Stimulated activated naive CD4-positive, alpha-beta T cell (primary cell): ENCODE measurements at places on chromosomes 7 and 10.

- DNase-seq: no peak
Observed at GRCh38 chr10:124477614-124478363, 16.2 kb downstream of the LHPP start.

GRCh38 chr10:73806176-73806950, 5.0 kb downstream of the NDST2 start:
- no peak for DNase-seq

GRCh38 chr10:131311661-131312477, at the start of gene TCERG1L:
Gene TCERG1L, minus strand, starts transcription at chr10:131311721. Its CDS starts 86 bp downstream, at chr10:131311635.
- no peak for DNase-seq

- DNase-seq: no peak
Observed at GRCh38 chr7:2553831-2554581, 1.3 kb downstream of the BRAT1 start.

DNA sequence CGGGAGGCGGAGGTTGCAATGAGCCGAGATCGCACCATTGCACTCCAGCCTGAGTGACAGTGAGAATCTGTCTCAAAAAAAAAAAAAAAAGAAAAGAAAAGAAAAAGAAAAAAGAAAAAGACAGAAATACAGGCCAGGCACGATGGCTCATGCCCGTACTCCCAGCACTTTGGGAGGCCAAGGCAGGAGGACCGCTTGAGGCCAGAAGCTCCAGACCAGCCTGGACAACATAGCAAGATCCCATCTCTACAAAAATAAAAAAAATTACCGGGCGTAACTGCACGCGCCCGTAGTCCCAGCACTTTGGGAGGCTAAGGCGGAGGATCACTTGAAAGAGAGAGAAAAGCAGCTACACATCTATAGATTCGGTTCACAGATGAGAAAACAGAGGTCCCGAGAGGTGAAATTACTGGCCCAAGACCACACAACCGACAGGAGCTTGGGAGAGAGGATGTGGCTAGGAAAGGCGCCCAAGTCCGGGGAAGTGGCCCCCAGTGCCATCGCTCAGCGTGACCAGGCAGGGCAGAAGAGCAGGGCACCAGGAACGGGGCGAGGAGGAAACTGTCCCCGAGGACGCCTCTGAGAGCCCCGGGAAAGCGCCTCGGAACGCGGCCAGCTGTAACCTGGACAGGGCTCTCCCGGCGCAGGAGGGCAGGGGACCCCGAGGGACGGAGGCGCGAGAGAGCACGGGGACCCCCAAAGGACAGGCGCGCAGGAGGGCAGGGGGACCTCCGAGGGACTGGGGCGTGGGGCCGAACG, 612 bp downstream of the SNX8 start:
- no peak for DNase-seq

- DNase-seq: no peak
Observed at GRCh38 chr10:31700181-31700611, 228.4 kb downstream of the ARHGAP12 start.

- no peak for DNase-seq
Observed at GRCh38 chr7:133061357-133061756, 20.5 kb downstream of the CHCHD3 start.

GRCh38 chr10:18397906-18398305, 253.5 kb downstream of the NSUN6 start:
- no peak for DNase-seq

DNA sequence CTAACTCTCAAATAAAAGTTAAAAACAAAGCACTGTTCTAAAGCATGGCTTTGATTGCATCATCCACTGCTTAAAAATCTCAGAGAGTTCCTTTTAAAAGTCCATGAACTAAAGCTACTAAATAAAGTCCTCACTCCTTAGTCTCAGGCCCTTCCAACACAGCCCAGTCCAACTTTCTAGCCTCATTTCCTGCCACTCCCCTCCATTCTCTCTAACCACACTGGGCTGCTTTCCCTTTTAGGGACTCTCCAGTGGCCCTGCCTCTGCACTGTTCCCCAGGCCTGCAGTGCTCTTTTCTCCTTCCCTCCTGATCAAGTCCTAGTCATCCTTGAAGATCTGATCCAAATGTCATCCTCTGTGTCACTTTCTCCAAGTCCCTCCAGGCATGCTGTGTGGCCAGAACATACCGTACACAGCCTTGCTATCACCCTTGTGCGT, 56.9 kb upstream of the PPP1R3C start:
- DNase-seq: no peak

GRCh38 chr10:79298403-79299244, 48.6 kb upstream of the PPIF start:
- no peak for DNase-seq

DNA sequence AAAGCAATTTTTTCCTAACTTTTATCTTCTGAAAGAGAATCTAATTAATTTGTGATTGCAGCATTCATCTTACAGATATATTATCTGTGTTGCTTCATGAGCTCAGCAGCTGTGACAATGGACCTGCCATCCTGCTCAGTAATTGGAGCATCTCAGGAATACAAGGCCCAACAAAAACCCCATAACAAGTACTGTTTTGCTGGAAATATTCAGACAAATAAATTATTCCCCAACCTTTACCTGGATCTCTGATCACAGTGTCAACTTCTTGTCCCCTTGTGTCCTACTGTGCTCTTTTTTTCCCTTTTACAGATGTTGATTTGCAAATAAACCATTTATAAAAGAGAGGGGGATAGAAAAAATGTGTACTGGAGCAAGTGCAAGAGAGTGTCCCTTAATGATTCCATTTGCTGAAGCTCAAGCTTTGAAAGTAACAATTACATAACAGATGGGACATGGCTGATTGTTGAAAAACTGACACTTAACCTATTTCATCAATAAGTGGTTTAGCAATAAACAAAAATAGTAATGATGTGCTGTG, 1063.4 kb upstream of the GHITM start:
- no peak for DNase-seq

- no peak for DNase-seq
Observed at GRCh38 chr10:76700241-76700640, 937.4 kb downstream of the KCNMA1 start.

- no peak for DNase-seq
Observed at GRCh38 chr7:115505136-115505535, 525.4 kb downstream of the TFEC start.

DNA sequence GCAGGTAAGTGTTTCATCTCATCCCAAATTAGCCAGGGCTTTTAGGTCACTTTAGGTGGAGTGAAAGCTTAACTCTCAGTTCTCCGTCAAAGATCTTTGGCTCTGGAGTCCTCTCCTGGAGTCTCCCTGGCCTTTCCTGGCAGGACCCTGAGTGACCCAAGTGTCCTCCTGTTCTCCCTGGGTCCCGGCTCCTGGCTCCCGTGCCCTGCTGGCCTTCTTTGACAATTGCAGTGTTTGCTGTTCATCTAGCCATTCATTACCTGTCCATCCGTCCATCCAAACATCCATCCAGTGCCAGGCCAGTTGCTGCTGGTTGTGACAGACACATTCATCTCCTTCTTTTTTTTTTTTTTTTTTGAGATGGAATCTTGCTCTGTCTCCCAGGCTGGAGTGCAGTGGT, 6.2 kb upstream of the TPST1 start:
- no peak for DNase-seq

DNA sequence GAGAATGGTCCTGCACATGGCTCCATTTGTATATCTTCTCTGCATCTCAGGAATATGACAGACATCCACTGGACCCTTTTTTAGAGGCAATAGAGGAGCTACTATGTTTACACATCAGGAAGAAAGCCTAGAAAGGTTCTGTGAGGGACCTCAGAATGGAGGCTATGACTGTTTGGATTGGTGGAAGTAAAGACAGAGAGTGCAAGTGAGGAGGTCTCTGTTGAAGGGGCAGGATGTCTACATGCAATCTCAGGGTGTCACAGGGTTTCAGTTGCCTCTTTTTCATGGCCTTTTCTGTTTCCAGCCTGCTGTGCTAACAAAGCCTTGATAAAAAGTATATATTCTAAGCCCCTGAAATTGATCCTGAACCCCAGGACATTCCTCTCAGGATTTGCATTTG, 9.7 kb upstream of the GIMAP6 start:
- no peak for DNase-seq

DNA sequence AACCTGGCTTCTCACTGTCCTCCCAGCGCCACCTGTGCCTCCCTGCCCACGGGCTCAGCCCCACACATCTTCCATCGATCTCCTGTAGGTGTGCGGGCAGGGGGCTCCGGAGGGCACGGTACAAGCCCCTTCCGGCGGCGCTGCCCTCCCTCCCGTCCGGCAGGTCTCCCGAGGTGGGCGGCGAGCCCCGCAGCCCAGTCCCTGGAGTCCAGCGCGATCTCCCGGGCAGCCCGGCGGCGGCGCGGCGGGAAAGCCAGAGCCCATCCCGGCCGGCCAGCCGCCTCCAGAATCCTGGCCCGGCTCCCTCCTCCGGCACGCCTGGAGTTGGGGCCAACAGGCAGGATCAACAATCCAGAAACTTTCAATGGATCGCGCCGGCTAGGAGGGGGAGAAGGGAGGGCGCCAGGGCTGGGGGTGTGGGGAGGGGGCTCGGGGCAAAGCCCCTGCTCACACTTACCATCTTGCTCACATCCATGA, 100.1 kb downstream of the HIP1 start:
- no peak for DNase-seq
